ENCODE measurements at places on chromosomes 4 and X. TPM values are rescaled to one million over a fixed set of nuclear protein-coding genes. Genes with fewer than 3 reads are reported as not detected.

The PDCL2 gene
- not detected for total RNA-seq

The CTSO gene
- total RNA-seq: 0.81 TPM

The JCHAIN gene
- not detected for total RNA-seq

The XAGE1A gene
- not detected for total RNA-seq

The SUPT20HL2 gene
- not detected for total RNA-seq

The DIPK2B gene
- not detected for total RNA-seq

The TMEM144 gene
- 3.4 TPM for total RNA-seq

The NEXMIF gene
- 0.29 TPM for total RNA-seq

The ATP1B4 gene
- not detected for total RNA-seq

The PGAM4 gene
- total RNA-seq: 0.52 TPM

The GASK1B gene
- total RNA-seq: not detected

The SCRG1 gene
- not detected for total RNA-seq

The SMR3B gene
- not detected for total RNA-seq

The LPAR4 gene
- 6.4 TPM for total RNA-seq

The TCEAL3 gene
- 10.3 TPM for total RNA-seq

The FHL1 gene
- total RNA-seq: 20.0 TPM

The CT45A10 gene
- not detected for total RNA-seq

The GRID2 gene
- total RNA-seq: 19.4 TPM

The SULT1B1 gene
- not detected for total RNA-seq

The SPARCL1 gene
- total RNA-seq: 0.17 TPM

The P2RY4 gene
- total RNA-seq: not detected

The SNX12 gene
- 69.7 TPM for total RNA-seq

The CENPVL2 gene
- 2.8 TPM for total RNA-seq

The CPE gene
- total RNA-seq: 10.0 TPM

The PABPC1L2B gene
- total RNA-seq: 1.8 TPM

The F8A2 gene
- not detected for total RNA-seq

The VSIG1 gene
- 0.42 TPM for total RNA-seq

The GABRE gene
- total RNA-seq: 1.4 TPM

The KLHL5 gene
- 16.8 TPM for total RNA-seq

The S100P gene
- total RNA-seq: not detected

The PSAPL1 gene
- total RNA-seq: 0.04 TPM

The SYP gene
- 2.1 TPM for total RNA-seq

The MBNL3 gene
- total RNA-seq: 2.6 TPM

Measured in H9 (cell line).